ENCODE measurements at places on chromosomes 16 and 17. TPM values are rescaled to one million over a fixed set of nuclear protein-coding genes. Genes with fewer than 3 reads are reported as not detected.

Gene TP53TG3F
- total RNA-seq = not detected

Gene BICDL2
- total RNA-seq = 21.3 TPM

Gene SLC16A6
- total RNA-seq = 4.8 TPM

Gene FGF11
- total RNA-seq = 6.1 TPM

Gene C16orf54
- 0.15 TPM for total RNA-seq

Measured in HCT116 (cell line).